Activated T-cell treated with anti-CD3 and anti-CD28 coated beads, Interleukin-2, amount 50 U/mL, for 48 hours (primary cell): ENCODE measurements at places on chromosomes 1 and 21.

DNA sequence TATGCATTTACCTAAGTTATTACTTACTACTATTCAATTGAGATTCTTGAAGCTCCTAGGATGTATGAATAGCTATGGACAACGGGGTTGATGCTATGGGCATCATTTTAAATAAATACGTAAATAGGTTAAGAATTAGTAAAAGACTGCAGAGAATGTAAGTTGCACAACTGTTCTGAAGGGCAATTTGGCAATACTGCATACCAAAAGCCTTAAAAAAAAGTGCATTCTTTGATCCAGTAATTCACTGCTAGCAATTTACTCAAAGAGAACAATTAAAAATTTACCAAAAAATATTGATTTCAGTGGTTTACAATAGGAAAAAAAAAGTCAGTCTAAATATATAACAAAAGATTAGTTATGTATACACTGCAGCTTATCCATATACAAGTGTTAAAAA, 3.5 kb downstream of the ARPC5 start:
- no peak for DNase-seq

DNA sequence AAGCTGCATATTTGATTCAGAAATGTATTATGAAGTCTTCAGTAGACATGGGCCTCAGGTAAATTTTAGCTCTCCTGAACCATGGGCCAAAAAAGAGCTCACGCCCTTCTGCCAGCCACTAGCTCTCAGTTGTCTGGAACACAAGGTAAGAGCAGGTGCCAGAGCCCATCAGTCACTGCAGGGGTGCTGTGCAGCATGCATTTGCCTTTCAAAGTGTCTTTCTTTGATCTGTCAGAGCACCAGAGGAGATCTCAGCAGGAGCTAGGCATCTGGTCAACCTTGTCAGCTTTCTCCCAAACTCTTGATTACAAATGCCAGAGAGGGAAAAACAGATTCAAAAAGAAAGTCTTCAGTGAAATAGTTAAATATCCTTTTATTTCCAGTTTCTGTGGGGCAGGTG, 332.3 kb downstream of the COL11A1 start:
- DNase-seq = no peak

DNA sequence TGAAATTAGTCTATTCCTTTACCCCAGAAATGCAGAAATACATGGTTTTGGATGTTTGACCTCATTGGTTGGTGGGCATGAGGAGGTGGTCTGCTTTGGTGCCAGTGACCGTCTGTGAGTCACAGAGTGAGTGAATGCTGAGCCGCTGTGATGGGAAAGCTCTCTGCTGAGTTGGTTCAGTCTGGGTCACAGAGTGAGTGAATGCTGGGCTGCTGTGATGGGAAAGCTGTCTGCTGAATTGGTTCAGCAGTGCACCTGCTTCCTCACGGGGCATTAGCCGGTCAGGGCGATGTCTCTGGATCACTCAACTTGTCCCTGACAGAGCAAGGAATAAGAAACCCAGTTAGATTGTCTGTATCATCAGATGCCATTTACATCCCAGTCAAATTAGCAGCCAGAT, 40.8 kb downstream of the ADARB1 start:
- no peak for DNase-seq

DNA sequence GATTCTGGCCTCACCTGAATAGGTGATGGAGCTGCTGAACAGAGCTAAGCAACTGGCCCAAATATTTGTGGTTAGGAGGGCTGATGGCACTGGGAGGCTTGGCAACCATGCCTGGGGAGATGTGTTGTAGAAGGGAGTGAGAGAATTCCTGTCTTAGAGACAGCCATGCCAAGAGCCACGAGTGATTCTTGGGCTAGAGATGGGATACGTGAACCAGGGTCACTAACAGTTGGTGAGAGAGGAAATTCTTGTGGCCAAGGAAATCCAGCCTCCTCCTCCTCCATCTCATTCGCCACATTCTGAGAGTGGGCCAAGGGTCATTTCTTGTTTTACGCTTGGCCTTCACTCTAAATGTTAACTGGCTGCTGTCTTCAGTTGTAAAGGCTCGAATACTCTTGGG, 46.3 kb downstream of the NGF start:
- no peak for DNase-seq

DNA sequence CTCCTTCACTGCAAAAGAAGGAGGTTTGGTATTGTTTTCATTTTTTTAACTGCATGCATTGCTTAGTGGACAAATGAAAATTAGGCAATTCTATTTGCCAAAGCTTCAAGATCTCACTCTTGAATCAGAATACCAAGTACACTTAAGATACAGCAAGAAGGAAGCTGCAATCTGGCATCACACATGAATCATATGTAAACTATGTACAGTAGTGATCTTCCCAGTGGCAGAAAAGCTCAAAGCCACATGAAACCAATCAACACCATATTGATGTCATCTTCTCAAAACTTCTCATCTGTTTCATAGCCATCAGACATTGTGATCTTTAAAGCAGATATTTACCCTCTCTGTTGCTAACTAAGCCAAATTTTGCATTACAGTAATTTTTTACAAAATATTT, 550.1 kb downstream of the LTN1 start:
- no peak for DNase-seq

GRCh38 chr1:161503394-161503748, 1.9 kb upstream of the FCGR2A start:
- no peak for DNase-seq

DNA sequence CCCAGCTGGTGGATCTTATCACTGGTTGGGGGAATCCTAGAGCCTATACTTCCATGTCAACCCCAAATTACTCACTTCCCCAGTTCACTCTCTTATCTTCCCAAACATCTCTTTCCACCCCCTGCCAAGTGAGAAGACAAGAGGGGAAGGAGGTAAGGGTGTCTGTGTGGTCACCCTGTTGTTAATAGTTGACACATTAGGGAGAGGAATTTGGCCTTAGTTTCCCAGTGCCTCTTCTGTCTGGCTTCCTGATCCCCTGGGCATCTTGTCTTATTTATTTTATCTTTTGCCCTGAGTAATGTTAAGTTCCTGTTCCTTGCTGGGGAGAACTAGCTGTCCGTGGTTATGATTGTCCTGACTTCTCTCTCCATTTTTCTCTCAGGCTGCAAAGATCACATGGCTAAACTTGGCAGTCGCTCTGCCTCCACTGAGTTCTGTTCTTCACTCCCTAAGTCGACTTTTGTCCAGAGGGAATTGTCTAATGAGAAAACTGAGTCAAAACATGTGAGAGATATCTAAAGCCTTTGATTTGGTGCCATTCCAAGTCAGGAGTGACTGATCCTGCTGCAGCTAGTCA, 157.1 kb upstream of the SYT6 start:
- no peak for DNase-seq

DNA sequence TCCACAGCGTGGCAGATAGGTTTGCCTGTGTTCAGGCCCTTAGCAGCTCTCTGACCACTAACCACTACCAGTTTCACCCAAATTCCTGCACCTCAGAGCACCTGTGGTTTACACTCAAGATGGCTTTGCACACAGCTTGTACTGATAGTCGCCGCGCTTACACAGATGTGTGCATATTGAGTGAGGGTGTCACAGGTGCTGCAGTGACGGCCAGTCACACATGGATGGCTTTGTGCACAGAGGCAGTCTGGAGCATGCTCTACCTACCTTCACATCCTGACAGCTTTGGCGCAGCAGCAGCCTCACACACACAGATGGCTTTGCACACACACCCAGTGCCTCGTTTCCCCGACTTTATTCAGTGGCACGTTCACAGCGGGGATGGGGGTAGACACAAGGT, 7.5 kb downstream of the DMAP1 start:
- DNase-seq = no peak

DNA sequence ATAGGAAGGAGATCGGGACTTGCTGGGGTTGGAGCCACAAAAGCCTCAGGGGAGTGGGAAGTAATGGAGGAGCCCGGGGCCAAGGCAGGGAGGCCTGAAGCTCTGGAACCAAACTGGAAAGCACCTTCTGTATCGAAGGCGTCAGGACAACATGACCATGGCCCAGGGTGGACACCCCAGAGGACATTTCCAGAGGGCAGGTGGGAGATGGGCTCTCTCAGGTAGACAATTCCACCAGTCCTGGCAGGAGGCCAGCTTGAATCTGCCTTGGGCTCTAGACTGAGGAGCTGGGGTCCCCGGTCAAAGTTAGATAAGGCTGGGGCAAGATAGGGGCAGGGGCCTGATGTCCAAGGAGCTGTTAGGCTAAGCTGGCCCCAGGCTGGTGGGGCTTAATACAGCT, 104.9 kb upstream of the EDN2 start:
- DNase-seq = peak; percentile 10

GRCh38 chr1:232164078-232164963, 465.6 kb downstream of the SIPA1L2 start:
- no peak for DNase-seq

DNA sequence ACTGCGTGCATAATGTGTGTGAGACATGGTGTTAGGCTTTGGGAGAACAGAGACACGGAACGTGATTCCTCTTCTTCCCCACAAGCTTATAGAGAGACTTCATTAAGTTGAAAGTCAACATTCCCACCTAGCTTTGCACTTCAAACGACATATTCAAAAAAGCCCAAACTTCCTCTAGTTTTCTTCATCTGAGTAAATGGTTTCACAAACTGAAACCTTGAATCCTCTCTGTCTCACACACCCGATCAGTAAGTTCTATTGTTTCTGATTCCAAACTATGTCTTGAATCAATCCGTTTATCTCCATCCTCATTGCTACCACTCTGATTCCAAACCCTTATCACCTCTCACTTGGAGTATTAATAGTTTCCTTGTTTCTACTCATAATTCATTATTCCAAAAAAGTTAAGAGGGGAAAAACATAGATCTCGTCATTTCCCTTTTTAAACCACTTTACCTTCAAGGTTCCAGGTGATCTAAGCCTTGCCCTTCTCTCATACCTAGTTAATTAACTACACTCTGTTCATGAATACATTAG, 1.6 kb upstream of the METTL18 start:
- DNase-seq = no peak

DNA sequence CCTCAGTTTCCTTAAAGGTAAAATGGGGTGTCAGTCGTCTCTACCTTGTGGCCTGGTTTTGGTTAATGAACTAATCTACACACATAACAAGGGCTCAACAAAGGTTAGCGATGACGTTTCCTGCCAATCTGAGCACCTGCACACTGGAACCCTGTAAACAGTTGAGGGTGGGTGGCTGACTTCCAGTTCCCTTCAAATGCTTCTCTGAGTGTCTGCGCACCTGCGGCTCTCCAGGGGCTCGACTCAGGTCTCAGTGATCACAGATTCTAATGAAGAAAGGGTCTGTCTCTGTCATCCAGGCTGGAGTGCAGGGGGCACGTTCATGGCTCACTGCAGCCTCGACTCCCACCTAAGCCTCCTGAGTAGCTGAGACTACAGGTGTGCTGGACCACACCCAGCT, 3.3 kb upstream of the AGPAT3 start:
- DNase-seq = no peak

DNA sequence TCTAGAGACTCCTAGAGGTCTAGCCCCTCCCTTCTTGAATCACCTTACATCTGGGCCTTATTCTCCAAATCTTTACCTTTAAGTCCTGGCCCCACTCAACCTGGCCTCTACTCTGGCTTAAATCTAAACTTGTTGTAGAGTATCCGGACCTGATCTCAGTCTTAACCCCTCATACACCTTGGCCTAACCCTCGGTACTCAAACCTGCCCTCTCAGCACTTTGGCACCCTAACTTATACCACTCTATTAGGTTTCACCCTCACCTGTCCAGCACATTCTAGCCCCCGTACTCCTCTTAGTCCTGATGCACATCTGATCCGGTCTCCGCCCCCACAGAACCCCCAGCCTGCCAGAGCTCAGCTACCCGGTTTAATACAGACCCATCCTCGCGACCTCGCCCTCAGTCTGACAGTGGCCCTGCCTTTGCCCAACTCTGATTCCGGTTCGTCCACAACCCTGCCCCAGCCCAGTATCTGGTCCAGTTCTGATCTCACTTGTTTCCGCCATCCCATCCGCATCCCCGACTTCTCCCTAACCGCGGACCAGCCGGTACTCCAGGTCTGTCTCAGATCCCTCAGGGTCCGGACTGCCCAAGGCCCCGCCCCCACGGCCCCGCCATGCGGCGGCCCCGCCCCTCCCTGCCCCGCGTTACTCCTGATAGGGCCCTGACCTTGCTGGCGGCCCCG, 1.5 kb downstream of the TRIM62 start:
- DNase-seq = no peak

GRCh38 chr1:19800076-19800804, 524 bp upstream of the TMCO4 start:
- peak; percentile 73 for DNase-seq

DNA sequence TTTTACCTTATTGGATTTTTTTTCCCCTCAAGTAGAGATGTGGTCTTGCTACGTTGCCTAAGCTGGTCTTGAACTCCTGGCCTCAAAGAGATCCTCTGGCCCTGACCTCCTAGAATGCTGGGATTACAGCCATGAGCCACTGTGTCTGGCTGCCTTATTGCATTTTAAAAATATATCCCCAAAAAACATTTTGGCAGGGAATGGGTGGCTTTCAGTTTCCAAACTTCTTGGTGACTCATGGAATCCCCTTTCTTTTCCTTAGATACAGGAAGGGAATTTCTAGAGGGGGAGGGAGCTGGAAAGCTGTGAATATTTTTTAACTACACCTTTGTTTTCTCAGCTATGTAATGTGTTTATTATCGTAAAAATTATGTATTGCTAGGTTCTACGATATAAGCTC, 73.3 kb downstream of the SNRPE start:
- DNase-seq = no peak

DNA sequence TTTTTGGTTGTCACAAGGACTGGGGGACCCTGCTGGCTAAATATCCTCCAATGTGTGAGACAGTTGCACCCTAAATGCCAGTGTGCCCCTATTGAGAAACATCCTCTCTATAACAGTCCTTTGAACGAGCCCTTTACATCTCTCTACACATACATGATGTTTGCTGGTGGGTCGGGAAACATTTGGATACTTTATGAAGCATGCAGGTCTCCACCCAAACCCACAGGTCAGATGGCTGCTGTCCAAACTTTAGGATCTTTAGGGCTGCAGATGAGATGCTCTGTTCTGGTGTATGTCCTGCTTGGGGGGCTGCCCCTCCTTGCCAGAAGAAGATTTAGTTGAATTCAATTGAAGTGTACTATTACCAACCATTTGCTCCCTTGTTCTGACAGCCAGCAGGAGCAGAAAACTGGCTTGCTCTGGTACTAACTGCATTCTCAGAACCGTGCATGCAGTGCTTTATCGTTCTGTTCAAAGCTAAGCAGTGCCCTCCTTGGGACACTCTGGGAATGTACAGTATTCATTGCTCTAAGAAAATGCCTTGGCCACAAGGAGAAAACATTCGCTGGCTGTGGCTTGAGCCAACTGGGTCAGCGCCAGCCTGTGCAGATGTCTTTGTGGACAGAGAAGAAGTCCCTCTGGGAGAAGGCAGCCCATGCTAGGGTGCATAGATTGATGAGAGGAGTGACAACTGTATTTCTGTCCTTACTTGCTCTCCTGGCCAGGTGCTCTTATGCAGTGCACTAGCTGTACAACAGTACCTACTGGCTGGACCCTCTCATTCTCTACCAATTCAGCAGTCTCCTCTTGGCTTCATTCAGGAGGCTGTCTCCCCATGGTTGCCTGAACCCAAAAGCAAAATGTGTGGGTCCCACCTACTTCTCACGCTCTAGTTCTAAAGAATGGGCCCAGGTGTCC, 61.4 kb upstream of the DIRAS3 start:
- DNase-seq = no peak
